HFFc6 (cell line): ENCODE measurements at places on chromosomes 4 and X. TPM values are rescaled to one million over a fixed set of nuclear protein-coding genes. Genes with fewer than 3 reads are reported as not detected.
A peak's percentile ranks its signal among the peaks of the same experiment; 100 is the strongest.

The MAGEB17 gene
- total RNA-seq = not detected in 3 replicates

- no peak for DNase-seq
Observed at GRCh38 chr4:92120810-92121498, 182.8 kb upstream of the GRID2 start.

DNA sequence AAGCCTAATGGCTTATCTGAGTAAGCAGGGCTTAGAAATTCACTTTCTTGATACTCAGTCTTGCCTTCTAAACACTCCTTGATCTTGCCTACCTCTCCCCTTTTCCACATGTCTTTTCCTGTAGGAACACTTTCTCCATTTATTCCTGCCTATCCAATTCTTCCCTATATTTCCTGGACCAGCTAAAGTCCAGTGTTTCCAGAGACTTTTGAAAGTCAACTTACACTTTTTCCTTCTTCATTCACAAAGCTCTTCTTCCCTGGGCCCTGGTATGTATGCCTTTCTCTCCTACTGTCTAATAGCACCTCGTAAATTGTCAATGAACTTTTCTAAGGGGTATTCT, 20.6 kb downstream of the VSIG4 start:
- no peak for DNase-seq

- DNase-seq = no peak
Observed at GRCh38 chr4:164383358-164384220, 370.3 kb upstream of the SMIM31 start.

- DNase-seq = peak; percentile 87
Observed at GRCh38 chr4:25795566-25796454, 67.0 kb downstream of the SEL1L3 start.

- DNase-seq = no peak
Observed at GRCh38 chrX:153909024-153909979, 4.8 kb downstream of the AVPR2 start.

GRCh38 chrX:32687379-32687778, 524.0 kb downstream of the DMD start:
- no peak for DNase-seq

The KLKB1 gene
- not detected in 3 replicates for total RNA-seq

The GPM6B gene
- total RNA-seq = not detected in 3 replicates

- no peak for DNase-seq
Observed at GRCh38 chr4:93994175-93994994, 165.8 kb downstream of the ATOH1 start.

DNA sequence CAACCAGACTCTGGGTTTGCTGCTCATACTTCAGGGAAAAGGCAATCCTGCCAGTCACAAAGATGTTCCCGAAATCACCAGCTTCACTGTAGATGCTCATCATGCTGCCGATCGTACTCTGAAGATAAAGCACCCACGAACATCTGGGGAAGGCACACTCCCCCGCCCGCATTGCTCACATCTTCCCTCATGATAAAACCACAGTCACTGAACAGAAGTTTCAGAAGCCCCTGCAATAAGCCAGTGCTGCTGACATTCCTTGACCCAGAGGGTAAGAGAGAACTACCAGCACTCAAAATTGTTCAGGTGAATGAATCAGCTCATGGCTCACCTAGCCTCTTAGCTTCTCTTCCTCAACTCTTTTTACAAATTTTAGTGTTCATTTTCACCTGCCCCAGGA, 43.1 kb downstream of the SRPX2 start:
- no peak for DNase-seq

GRCh38 chr4:38266616-38267015, 306.4 kb downstream of the PTTG2 start:
- DNase-seq = peak; percentile 56

DNA sequence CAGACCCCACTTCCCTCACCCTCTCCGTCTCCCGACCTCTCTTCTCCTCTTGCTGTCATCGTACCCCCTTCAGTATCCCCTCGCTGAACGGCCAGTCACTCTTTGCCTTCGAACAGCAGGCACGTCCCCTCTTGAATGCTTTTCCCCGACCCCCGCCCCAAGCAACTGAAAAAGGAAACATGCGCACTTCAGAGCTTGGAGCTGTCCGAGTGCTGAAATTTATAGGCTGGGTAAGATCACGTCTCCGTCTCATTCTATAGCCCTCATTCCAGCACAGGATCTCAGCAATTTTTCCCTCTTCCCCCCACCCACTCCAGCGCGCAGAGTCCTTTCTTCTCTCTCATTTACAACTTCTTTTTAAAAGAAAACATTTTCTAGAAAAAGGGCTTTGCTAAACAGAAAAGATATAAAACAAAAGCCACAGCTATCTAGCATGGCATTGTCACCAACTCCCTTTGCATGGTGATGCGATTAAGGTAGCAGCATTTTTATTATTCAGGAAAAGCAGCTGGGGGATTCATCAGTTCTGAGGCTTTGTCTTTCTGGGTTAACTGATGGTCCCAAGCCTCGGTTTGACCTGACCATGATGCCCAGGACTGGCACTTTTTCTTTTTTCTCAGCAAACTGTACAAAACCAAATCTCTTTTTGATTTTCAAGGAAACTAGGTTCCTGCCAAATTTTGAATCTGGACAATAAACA, at the start of gene GLRA2:
Gene GLRA2 (plus strand): TSS at position 247 of the 700 bp plus-strand sequence. CDS start 522 bp downstream, outside the sequence.
- DNase-seq = peak; percentile 1

DNA sequence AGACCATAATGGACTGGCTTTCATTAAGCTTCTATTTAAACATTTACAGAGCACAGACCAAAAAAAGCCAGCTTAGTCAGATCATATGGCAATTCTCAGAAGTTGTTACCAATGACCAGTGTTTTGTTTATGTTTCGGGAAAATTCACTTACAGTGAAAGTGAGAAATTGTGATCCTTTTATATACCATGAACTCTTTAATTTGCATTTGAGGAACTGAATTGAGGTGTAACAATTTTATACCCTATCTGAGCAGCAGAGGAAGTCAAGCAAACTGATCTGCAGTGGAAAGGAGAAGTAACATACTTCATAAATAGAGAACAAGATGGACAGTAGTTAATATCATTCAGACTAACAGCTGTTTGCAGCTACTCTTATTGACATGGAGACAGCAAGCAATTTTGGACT, 97.1 kb downstream of the TMA16 start:
- no peak for DNase-seq

- DNase-seq = no peak
Observed at GRCh38 chr4:33772582-33772981, 2471.7 kb downstream of the ARAP2 start.

- DNase-seq = no peak
Observed at GRCh38 chr4:152099981-152100378, 339.2 kb upstream of the GATB start.

DNA sequence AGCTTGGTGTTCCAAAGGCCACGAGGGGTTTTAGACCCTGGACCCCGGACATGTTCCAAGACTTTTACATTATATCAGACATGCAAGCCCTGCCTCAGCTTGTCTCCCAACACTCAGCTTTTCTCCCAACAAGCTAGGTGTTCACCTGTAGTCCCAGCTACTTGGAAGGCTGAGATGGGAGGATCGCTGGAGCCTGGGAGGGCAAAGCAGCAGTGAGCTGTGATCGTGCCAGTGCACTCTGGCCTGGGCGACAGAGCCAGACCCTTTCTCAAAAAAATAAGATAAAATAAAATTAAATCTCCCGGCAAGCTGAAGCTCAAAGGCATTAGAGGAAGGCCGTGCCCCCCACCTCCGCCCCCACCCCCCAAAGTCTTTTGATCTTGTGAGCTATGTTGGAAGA, 13.7 kb downstream of the CTAG1A start:
- no peak for DNase-seq

DNA sequence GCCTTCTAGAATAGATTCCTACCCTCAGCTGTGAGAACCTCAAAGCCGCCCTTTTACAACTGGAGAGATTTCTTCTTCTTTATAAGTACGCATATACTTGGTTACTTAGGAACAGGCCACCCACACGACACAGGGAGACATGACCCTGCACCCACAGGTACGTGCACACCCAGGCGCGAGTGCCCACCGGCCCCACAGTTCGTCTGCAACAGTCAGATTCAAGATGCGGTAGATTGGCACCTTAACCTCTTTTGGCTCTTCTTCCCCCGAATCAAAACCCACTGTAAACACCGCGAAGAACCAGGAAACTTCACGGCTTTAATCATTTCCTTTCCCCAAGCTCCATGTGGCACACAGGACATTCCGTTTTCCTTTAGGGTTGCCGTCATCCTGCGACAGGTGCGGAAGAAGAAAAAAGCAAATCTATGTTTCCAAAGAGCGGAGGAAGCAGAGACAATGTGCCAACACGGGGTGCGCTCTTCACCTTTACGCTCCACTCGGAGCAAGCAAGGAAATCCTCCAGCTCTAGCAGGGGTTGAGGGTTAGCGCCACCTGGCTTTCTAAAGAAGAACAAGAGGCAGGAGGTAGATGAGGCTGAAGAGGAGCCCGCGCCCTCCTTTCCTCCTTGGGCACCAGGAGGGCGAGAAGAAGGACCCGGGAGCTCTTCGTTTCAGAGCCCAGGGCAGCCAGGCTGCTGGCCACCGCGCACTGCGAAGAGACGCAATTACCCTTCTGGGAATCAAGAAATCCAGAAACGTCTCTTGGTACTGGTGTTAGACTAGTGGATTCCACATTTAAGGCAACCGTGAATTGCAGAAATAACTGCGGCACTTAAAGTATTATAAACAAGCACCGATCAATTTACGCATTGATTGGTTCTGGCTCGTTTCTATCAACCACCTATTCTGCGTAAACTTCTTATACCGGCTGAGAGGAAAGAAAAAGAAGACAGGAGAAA, 35.7 kb downstream of the HAND2 start:
- peak; percentile 49 for DNase-seq

The USP27X gene
- total RNA-seq = 1.8 to 2.2 TPM (median 2.0 TPM) in 3 replicates

The MAGEA8 gene
- total RNA-seq = not detected in 3 replicates

The PAGE4 gene
- not detected in 3 replicates for total RNA-seq

DNA sequence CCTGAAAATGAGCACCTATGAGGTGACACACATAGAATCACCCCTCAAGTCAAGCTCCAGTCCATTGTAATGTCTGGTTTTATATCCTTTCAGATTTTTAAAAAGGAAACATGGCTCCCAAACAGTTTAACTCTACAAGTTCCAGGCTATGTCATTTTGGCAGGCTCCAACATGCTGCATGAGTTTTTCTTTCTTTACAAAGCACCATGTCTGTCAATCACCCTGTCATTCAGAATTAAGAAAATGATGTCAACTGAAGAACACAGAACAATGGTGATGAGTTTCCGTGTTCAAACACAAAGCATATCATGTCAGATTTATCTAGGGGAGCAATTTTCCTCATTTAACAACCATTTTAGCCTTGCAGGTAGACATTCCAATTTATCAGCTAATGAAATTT, 106.5 kb downstream of the AMMECR1 start:
- DNase-seq = no peak

The CCNB3 gene
- total RNA-seq = 0.05 to 0.21 TPM (median 0.07 TPM) in 3 replicates

GRCh38 chr4:112953262-112953661, 96.2 kb upstream of the ANK2 start:
- DNase-seq = no peak

The GPR143 gene
- not detected in 2 replicates for total RNA-seq

DNA sequence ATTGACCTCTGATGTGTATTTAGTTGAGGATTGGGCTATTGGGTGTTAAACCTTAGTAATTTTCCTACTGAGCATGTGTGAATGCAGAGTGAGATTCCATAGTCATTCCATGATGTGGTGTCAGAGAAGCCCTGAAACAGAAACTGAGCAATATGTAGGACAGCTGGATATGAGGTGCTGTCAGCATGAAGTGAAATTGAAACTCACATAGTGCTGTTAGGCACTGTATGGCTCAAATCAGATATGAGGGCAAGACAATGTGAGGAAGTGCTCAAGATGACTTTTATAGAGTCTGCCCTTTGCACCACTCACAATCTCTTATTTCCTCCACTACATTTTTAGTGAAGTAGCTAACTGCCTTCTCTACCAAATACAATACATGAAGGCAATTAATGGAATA, 188.3 kb downstream of the SH3BGRL start:
- no peak for DNase-seq
